Activated CD4-positive, alpha-beta T cell treated with anti-CD3 and anti-CD28 coated beads, Interleukin-2, amount 50 U/mL, for 48 hours (primary cell): ENCODE measurements at places on chromosomes 13 and 19.

DNA sequence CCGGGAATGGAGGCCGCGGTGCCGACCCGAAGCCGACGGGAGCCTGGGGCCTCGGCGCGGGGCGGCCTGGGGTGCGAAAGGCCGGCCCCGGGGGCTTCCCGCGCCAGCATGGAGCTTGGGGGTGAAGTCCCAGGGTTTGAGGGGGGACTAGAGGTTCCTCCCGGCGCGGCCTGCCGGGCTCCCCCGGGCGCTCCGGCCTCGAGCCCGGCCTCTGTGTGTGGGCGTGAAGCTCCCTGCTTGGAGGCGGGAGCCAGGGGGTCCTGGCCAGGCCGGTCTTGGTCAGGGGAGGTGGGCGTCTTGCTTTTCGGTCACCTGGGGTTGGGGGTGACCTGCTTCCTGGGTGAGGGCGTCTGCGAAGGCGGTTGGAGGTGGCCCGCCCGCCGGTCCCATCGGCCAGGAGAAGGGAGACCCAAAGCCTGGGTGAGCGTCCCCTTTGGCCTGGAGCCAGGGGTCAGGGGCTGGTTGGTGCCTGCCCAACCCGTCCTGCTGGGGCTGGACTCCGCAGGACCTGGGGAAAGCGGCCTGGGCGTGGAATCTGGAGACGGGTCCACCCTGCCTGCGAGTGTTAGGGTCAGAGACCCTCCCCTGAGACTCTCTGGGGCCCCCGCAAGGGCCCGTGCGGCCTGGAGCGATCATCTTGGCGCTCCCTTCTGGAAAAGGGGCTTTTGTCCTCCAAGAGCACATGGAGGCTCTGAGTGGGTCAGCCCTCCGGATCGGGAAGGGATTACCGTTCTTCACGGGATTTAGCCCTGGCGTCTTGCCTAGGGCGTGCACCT lies 535 bp downstream of the BSG start:
- peak; percentile 41 for DNase-seq

DNA sequence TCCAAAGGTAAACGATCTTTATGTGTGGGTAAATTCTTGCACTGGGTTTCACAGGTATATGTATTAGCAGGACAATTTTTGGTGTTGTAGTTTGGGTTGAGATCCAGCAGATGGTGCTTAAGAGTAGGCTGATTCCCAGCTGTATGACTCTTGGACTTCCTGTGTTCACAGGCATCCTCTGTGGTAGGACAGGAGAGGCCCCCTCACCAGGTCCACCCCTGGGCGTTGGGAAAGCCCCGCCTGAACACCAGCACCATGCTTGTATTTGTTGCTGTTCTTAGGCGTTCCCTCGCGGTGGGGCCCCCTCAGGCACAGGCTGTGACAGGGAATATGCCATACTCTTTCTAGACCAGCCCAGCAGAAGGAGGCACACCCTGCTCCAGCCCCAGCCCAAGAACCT lies 49.5 kb upstream of the PCDH17 start:
- DNase-seq = no peak

- no peak for DNase-seq
These were observed 54.0 kb upstream of the TNFRSF19 start for GRCh38 chr13:23516190-23516589.

DNA sequence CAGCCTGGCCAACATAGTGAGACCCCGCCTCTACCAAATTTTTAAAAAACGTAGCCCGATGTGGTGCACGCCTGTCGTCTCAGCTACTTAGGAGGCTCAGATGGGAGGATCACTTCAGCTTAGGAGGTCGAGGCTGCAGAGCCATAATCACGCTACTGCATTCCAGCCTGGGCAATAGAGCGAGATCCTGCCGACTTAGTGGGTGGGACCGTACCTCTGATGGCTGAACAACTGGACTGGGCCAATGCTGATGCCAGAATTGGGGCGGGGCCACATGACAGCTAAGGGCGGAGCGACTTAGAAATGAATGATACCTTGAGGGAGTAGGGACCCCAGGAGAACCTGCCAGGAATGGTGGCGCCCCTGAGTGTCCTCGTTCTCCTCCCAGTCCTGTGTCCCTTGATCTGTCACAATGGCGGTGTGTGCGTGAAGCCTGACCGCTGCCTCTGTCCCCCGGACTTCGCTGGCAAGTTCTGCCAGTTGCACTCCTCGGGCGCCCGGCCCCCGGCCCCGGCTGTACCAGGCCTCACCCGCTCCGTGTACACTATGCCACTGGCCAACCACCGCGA lies 3.6 kb downstream of the LTBP4 start:
- DNase-seq = no peak

- no peak for DNase-seq
These were observed 109.8 kb downstream of the POSTN start for GRCh38 chr13:37488726-37489125.

GRCh38 chr13:99985886-99986527 lies 4.4 kb downstream of the ZIC2 start:
- DNase-seq = no peak

DNA sequence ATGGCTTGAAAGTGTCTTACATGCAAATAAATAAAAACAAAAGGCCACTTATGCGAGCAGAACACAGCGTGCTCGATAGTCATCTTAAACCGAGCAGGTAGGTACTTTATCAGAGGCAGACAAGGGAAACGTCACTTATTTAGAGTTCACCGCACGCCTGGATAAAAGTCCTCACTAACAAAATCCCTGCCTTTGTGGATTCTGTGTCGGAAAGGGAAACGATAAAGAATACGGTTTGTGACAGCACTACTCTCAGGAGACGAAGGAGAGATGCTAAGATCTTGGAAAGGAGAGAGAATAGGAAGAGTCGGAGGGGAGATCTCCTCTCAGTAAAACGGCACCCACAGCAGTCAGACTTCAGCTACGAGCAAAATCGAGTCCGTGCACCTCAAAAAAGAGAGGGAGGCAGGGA lies 581 bp downstream of the RCBTB1 start:
- no peak for DNase-seq

DNA sequence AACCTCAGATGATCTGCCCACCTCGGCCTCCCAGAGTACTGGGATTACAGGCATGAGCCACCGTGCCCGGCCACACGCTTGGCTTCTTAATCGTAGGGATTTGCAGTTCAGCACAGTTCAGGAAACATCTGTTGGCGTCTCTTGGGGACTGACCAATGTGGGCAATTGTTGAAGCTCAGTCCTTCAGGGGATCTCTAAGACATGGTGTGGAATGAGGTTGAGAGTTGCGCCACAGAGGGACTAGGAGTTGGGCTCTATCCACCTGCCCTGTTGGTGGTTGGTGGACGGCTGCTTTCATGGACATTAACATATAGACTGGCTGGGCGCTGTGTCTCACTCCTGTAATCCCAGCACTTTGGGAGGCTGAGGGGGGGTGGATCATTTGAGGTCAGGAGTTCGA lies 37.3 kb upstream of the SIN3B start:
- DNase-seq = no peak

- no peak for DNase-seq
These were observed 67.6 kb downstream of the PIBF1 start for GRCh38 chr13:72849571-72849970.

DNA sequence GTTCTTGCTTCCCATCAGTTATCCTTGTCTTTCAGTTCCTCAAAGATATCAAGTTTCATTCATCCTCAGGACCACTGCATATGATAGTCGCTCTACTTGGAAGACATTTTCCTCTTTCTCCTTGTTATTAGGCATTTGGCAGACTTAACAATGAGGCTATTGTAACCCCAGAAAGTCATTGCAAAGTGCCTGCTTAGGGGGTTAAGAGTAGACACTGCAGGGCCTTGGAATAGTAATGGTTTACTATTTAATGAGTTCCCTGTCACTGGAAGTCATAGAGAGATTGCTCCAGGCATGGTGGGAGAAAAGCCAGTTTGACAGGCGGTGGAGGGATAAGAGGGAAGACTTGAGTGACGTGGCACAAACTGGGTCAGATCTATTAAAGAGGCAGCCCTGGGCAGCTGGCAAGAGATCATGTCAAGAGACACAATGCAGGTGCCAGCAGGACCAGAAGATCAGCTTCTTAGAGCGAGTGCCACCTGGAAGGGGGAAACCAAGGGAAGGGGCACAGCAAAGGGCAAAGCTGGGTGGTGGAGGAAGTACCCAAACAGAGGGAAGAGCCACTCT lies 16.8 kb upstream of the CPB2 start:
- DNase-seq = no peak

- DNase-seq = no peak
These were observed 112.6 kb downstream of the KCTD12 start for GRCh38 chr13:76773448-76774094.

DNA sequence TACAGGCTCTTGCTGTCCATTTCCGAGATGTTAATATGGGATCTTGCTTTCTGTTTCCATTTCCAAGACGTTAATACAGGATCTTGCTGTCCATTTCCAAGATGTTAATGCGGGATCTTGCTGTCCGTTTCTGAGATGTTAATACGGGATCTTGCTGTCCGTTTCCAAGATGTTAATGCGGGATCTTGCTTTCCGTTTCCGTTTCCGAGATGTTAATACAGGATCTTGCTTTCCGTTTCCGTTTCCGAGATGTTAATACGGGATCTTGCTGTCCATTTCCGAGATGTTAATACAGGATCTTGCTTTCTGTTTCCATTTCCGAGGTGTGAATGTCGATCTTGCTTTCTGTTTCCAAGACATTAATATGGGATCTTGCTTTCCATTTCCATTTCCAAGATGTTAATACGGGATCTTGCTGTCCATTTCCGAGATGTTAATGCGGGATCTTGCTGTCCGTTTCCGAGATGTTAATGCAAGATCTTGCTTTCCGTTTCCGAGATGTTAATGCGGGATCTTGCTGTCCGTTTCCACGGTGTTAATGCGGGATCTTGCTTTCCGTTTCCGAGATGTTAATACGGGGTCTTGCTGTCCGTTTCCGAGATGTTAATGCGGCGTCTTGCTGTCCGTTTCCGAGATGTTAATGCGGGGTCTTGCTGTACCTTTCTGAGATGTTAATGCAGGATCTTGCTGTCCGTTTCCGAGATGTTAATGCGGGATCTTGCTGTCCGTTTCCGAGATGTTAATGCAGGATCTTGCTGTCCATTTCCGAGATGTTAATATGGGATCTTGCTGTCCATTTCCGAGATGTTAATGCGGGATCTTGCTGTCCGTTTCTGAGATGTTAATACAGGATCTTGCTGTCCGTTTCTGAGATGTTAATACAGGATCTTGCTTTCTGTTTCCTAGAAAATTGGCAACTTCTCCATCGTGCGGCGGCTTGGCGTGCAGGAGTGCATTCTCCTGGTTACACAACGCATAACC lies 38.3 kb downstream of the PEX11G start:
- DNase-seq = no peak

GRCh38 chr19:15422296-15423075 lies 3.7 kb upstream of the AKAP8L start:
- no peak for DNase-seq

DNA sequence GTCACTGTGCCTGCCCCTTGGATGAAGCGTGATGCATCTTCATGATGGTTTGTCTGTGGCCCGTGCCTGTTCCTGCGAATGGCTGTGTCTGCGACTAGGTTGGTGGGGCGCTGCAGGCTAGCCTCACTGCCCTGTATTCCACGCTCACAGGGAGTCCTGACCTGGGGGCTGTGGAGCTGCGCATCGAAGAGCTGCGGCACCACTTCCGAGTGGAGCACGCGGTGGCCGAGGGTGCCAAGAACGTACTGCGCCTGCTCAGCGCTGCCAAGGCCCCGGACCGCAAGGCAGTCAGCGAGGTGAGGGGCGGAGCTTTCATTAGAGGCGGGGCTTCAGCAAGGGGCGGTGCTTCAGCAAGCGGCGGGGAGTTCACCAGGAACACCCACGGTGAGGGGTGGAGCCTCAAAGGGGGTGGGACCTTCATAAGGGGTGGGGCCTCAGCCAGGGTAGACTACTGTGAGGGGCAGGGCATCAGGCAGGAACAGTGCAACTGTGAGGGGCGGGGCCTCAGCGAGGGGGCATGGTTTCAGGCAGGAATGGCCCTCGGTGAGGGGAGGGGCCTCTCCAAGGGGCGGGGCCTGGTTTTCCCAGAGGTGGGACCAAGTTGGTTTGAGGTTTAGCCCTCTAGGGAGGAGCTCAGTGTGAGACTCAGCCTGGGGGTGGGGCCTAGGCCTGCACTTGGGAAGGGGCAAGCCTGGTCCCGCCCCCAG lies 17.2 kb downstream of the PKN1 start:
- DNase-seq = peak; percentile 84

DNA sequence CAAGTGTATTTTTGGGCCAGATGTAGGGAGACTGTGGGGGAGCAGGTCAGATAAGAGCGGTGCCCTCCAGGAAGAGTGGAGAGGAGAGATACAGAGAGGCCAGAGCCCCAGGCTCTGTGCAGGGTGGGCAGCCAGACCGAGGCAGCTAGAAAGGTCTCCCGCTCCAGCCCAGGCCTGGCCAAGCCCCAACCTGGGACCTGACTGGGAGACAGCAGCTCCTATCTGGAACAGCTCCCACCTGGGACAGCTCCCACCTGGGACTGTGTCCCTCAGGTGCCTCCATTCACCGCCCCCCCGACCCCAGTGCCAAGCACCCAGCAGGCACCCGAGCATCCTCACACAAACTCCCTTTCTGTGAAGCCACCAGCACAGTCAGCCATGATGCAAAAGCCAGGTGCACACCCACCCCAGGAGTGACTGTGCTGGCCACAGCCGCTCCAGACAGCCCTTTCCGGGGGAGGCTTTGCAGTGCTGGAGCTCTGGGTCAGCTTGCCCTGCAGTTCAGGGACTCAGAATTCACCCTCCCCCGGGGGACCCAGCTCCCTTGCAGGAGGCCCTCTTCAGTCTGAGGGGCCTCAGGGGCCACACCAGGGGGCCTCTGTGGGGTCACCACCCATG lies 2.1 kb upstream of the GRTP1 start:
- DNase-seq = no peak

DNA sequence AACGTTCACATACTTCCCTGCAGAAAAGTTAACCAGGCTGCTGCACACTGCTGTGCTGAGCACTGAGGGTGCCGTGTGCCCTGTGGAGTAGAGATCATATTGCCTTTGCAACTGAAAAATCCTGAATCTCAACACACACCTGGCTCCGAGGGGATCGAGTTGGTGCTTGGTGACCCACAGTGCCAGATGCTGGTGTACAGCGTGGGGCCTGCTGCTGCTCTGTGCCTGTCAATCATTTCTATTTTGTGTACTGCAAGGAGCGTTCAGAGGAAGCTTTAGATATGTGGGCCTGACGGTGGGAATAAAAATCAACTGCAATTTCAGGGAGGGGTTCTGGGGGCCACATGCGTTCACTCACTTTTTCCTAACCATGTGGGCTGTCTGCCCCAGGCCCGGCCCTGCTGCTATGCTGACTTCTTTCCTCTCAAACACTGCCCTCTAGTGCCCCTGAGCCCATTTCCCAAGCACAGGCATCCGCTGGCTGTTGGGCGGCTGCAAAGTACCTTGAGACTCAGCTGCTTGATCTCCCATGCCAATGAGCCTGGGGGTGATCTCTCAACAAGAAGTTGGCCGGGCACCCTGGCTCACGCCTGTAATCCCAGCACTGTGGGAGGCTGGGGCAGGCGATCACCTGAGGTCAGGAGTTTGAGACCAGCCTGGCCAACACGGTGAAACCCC lies 9.7 kb upstream of the LENG8 start:
- DNase-seq = no peak

- DNase-seq = no peak
These were observed 221.8 kb upstream of the UBL3 start for GRCh38 chr13:30071969-30072817.

DNA sequence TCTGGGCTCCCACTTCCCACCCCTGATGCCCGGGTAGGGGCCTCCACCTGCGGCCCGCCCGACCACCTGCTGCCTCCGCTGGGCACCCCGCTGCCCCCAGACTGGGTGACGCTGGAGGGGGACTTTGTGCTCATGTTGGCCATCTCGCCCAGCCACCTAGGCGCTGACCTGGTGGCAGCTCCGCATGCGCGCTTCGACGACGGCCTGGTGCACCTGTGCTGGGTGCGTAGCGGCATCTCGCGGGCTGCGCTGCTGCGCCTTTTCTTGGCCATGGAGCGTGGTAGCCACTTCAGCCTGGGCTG lies 7.9 kb downstream of the DBP start:
- no peak for DNase-seq

GRCh38 chr13:38008636-38009035 lies 139.1 kb upstream of the TRPC4 start:
- no peak for DNase-seq
